ENCODE measurements at places on chromosomes 12 and 14.

GRCh38 chr12:123089140-123089539 is 61.8 kb downstream of the PITPNM2 start:
- no peaks in the 10 kb centered on the region for H3K4me1 ChIP-seq
- H3K27ac ChIP-seq = no peak overlapping the region
- no peak for ATAC-seq
- no peaks in the 10 kb centered on the region for H3K27me3 ChIP-seq
- no peaks in the 10 kb centered on the region for H3K36me3 ChIP-seq

- H3K4me1 ChIP-seq = peaks cover 9% of the 10 kb centered on the region
- no peak for ATAC-seq
- peak overlapping the region; percentile 72 for H3K27ac ChIP-seq
Measured at GRCh38 chr12:11723993-11724392, 74.5 kb downstream of the ETV6 start.

DNA sequence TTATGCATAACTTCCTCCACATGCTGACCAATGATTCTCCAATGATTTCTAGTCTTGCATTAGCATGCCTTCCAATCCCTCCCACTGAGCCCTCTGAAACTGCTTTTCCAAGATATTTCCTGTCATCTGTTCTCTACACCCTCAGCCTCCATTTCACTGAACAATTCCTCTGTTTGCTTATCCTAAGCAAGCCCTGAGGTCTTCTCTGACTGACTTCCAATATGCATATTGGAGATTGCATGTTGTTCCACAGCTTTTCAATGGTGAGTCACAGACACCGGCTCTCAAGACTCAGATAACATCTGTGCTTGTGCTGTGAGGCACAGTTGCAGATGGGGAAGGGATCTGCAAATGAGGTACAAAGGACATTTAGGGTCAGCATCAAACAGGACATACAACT is 141.0 kb downstream of the SLC16A7 start:
- H3K4me3 ChIP-seq = no peak overlapping the region
- no peaks in the 10 kb centered on the region for H3K36me3 ChIP-seq
- no peak overlapping the region for H3K27ac ChIP-seq
- no peaks in the 10 kb centered on the region for H3K4me1 ChIP-seq
- H3K27me3 ChIP-seq = no peaks in the 10 kb centered on the region

GRCh38 chr12:29427964-29428363 is 47.0 kb upstream of the ERGIC2 start:
- no peak for ATAC-seq
- no peak overlapping the region for H3K27ac ChIP-seq
- H3K27me3 ChIP-seq = no peaks in the 10 kb centered on the region
